Stimulated activated CD4-positive, alpha-beta T cell treated with anti-CD3 and anti-CD28 coated beads, Interleukin-1b, Interleukin-23, amount 100 ng/mL, for 1 hour (primary cell): ENCODE measurements at places on chromosomes 16 and 17.

DNA sequence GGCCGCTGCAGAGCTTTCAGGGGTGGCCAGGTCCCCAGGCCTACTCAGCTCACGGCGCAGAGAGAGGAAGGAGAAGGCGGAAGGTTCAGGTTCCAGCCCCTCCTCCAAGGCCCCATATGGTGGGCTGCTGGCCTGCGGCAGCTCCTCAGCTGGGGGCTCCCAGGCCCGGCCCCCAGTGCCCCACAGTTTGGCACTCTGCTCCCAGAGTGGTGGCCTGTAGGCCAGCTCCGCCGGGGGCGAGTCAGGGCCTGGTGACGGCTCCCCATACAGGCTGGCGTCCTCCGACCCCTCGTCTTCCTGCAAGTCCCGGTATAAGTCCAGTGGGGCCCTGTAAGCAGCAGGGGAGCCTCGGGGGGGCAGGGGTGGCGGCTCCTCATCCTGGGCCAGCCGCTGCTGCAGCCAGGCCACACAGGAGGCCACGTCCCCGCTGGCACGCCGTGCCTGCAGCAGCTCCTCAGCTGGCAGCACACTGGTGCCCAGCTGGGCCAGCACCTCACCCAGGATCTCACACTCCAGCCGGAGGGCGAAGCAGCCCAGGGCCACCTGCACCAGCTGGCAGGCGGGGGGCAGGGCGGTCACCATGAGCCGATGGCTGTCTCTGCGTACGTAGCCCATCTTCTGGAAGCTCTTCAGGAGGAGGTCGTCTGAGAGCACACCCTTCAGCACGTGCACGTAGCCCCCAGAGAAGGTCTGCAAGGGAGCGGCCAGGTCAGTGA lies 3.7 kb downstream of the SPATA2L start:
- DNase-seq, result no peak

DNA sequence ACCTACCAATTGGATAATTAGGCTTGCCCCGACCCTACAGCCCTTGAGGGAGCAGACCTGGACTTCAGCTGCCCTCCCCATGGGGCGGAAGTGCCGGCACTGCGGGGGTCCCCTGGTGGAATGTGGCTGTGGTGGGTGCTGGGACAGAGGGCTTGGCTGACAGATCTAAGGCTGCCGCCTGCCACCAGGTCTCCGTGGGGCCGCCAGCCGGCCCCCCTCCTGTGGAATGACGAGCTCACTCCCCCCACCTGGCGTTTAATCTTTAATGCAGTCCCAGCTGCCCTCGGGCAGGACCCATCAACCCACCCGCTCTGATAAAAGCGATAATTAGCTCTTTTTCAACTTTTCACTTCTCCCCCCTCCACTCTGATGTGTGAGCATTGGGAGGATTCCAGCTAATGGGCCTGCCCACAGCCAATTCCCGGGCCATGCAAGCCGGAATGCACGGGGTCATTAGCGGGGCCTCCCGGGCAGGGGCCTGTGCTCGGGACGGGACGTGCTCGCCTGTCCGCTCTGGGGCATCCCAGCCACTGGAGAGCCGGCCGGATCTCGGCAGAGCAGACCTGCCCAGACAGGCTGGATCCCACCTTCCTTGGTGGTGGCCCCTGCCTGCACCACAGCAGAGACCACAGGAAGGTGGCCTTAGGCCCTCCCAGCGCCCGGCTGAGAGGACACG lies 28.3 kb upstream of the GOSR2 start:
- no peak for DNase-seq

GRCh38 chr17:17051791-17052461 lies 9.7 kb downstream of the MPRIP start:
- DNase-seq, result no peak

DNA sequence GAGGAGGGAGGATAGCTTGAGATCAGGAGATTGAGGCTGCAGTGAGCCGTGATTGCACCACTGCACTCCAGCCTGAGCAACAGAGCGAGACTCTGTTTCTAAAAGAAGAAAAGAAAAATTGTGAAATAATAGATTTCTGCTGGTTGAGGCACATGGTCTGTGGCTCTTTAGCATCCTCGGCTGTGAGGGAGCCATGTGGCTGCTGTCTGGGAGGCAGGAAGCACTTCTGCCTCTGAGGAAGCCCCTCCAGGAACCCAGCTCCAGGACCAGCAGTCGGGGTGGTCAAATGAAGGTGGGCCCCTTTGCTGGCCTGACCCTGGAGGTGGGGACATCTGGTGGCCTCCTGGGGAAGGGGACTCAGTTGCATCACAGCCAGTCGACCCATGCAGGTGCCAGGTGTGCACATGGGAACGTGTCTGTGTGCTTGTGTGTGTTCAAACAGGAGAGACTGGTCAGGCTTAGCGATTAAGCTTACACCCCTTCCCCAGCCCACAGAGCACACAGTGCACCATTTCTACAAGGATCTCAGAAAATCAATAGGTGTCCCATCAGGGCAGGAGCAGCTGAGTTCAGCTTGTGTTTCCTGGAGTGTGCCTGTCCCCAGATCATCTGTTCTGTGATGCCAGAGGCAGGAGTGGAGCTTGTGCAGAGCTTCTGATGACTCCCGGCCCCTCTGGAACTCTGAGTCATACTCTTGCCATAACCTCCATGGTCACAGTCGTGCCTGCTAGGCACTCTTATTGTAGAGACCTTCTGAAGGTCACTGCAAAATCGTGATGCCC lies 24.3 kb upstream of the MGAT5B start:
- DNase-seq, result no peak
